ENCODE measurements at places on chromosomes 11 and 22.

DNA sequence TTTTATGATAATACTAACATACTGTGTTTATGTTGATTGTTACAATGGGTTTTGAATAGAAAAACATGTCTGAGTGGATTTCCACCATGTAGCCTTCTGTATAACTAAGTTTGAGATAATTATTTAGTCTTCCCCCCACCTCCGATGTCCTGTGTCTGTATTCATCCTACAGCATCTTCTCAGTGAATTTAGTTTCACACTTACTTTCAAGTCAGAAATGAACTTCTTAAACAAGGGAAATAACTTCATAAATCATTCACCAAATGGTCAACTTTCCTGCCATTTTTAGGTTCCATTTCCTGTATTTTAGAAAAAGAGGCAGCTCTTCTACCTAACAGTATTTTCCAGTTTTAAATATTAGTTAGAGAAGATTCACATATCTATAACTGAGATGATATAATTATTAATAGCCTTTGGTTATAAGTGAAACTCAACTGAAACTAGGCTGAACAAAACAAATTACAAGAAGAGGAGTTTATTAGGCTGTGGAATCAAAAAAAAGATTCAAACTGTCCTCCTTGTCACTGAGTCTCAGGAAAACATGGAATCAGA, 3.5 kb downstream of the OR51B5 start:
- no peak for DNase-seq

GRCh38 chr11:74507582-74507981, 14.1 kb upstream of the LIPT2 start:
- DNase-seq: no peak

DNA sequence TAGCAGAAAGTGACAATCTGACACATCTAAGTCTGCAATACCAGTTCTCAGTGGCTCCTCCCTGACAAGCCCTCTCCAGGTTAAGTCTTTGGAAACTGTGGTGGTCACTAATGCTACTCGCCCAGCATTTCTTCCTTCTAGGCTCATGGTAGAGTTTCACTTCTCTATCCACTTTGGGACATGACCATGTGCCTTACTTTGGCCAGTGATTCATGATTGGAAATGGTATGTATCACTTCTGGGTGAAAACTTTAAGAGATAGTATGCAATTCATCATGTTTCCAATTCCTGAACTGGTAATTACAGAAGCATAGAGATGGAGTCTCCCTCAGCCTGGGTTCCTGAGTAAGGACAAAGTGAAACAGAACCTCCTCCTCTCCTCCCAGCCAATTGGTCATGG, 151.5 kb upstream of the LMO1 start:
- DNase-seq: no peak

DNA sequence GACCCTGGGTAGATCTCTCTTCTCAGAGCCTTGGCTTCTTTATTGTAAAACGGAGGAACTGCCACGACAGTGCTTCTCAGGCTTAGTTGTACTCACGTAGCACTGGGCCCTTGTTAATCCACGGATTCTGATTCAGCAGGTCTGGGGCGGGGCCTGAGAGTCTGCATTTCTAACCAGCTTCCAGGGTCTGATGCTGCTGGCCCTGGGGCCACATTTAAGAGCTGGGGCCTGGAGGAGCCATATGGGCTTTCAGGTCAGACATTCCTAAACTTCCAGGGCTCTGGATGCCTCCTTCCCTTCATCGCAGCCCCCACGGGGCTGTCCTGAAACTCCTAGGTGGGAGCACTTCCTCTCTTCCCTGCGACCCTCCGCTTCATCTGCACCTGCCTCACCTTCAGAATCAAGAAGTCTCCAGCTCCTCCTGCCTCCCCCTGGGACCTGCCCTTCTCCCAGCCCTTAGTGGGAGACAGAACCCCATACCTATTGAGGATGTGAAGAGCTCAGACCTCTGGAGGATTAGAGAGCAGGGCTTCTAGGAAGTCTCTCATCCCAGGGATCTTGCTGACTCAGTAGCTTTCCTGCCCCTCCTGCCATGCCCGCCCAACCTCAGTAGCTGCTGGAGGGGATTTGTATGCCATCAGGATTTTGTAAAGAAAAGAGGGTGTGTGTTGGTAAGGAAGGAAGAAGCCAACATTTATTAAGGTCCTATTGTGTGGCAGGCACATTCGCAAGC, 92.5 kb downstream of the LRRC32 start:
- no peak for DNase-seq

DNA sequence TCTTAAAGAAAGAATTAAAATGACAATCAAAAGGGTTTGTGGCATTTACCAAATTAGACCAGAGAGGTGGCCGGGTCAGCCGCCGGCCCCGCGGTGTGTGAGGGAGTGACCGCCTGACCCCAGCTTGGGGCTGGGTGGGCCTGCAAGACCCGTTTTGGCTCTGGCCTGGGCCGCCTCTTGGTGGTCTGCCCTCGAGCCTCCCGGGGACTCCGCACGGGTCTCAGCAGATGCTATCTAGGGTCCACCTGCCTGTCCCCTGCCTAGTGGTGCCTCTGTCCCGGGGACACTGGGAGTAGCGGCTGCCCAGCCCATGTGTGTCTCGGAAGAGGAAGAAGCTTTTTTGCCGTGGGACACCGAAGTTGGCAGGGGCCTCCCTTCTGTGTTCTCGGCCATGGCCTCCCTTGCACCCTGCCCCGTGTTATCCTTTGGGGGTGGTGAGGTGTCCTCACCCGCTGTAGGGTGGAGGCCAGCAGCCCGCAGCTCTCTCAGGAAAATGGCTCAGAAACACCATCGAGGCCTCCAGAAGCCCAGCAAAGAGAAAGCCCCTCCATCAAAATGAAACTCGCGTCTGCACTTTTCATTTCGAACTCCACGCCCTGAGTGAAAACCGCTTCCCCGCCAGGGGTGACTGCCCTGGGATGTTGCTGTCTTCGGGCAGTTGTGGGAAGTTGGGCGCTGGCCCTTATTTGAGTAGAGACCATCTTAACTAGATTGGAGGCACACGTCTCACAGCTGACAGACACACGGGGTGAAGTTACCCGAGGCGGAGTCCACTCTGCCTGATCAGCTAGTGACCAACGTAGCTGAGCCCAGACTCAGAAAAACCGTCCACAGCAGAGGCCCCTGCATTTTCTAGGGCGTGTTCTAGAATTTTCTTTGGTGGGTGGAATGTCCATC, 8.0 kb downstream of the CCND1 start:
- DNase-seq: no peak

GRCh38 chr11:8331767-8332166, 68.1 kb upstream of the LMO1 start:
- no peak for DNase-seq

DNA sequence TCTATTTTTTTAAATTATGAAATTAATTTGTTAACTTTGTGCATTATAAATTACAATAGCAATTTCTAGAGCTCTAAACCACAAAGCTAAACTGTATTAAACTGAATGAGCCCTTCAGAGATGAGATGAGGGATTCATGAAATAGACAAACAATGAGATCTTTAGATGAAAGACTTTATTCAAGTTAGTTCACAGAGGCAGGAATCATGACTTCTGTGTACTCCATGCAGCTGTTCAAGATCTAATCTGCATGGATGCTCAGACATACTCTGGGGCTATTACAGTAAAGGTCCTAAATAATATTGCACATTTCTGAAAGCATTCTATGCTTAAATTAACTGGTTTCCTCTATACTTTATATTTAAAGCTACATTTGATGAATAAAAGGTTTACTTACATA, 122.7 kb downstream of the FCHSD2 start:
- DNase-seq: no peak
